Activated CD4-positive, alpha-beta T cell treated with anti-CD3 and anti-CD28 coated beads for 24 hours (primary cell): ENCODE measurements at places on chromosomes 1 and 21.

DNA sequence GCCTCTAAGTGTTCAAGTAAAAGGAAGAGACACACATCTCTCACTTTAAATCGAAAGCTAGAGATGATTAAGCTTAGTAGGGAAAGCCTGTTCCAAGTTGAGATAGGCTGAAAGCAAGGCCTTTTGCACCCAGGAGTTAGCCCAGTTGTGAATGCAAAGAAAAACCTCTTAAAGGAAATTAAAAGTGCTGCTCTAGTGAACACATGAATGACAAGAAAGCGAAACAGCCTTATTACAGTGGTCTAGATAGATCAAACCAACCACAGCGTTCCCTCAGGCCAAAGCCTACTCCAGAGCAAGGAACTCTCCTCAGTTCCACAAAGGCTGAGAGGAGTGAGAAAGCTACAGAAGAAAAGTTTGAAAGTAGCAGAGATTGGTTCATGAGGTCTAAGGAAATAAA, 14.9 kb downstream of the TCP10L start:
- no peak for DNase-seq

DNA sequence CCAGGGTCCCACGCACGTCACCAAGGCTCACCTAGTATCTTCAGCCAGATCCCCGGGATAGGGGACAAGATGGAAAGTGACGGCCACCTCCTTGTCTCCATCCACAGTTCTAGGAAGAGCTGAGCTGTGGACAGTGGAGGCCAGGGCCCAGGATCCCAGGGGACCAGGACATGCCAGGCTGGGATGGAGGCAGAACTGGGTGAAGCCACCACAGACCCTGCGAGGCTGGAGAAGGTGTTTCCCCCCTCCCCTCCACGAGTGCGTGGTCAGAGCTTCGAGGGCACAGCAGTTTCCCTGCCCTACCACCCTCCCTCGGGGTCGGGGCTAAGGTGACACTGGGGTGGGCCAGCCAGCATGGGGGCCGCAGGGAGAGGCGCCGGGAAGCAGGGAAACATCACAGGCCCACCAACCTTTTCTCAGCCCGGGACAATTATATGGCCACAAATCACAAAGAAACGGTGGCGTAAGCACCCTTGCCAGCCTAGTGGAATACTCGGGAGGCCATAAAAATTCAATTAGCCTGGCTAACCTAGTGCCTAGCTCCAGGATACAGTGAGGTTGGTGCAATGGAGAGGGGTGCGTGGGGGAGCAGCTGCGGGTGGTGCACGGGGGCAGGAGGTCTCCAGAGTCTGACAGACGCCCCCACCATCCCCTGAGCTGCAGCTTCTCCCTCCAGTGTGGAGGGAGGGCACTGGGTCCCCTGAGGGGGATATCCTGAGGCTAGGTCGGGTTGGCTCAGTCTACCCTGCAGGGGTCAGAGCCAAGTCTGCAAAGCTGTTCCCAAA, 13.4 kb downstream of the DRAXIN start:
- no peak for DNase-seq

DNA sequence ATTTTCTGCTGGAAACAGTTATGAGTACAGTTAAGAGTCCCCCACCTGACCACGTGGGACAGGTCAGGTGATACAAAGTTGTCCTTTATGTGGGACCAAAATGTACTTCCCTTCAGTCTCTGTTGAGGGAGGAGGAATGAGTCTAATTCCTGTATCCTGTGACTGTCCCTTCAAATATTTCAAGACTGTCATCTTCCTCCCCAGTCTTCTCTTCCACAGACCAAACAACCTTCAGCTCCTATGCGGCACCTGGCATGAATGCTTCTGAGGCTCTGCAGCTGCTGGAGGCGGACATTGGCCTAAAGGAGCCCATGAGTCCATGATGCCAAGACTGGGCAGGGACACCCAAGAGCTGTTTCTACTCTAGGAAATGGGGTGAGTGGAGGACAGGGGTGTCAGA, 72.1 kb upstream of the SIM2 start:
- DNase-seq, result no peak

DNA sequence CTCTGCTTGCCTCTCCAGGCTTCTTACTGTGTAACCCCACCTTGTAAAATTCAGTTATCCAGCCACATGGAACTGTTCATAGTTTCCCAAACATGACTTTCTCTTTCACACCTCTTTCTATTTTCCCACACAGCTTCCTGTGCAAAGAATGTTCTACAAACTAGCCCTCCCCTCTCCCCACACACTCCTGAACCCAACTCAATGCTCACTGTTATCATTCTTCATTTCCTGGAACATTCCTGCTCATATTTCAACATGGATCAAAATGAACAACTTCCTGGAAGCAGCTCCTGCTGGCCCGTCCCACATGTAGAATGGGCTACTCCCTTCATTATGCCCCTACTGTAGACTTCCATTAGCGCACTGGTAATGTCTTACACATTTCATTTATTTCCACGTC, 7.5 kb upstream of the HSD11B1 start:
- DNase-seq, result no peak

DNA sequence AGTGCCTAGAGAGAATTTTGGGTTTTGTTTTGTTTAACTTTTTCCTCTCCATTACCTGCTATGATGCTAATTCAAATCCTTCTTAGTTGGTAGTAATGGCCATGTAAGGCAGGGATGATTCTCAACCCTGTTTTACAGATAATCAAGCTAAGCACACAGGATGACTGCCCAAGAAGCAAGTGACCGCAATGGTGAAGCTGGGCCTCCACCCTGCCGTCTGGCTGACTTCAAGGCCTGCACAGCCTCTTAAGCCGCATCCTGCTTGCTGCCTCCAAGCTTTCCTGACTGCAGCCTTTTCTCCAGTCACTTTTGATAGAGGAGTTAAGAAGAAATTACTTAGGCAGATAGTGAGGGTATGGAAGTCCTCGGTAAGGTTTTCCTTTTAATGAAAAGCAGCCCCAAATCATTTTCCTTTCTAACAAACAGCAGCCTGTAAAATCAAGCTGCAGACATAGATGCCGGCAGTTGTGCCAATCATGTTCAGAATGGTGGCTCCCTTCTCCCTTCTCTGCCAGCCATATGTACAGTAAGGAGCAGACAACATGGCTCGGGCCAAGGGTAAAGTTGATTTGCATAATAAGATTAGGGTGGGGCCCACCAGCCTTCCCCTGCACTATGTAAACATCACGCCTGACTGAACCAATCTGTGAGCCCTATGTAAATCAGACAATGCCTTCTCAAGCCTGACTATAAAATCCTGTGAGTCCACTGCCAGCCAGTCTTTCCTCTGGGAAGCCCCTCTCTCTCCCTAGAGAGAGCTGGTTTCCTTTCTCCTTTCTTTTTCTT, 8.8 kb upstream of the CTBS start:
- no peak for DNase-seq

DNA sequence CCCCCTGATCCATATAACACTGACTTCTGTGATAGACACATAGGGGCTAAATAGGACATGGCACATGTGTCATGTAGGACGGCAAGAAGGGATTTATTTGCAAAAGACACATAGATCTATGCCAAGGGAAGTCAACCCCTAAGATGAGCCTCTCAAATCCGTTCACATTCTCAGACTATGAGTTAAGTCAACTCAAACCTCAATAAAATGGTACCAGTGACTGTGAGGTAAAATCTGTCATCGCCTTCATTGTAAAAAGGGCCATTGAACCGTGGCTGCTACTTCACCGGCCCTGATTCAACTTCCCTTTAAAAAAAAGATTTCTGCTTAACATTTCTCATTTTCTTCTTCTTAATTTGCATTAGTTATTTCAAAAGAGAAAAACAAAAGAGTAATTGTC, 144.0 kb downstream of the ZNF281 start:
- DNase-seq, result no peak

DNA sequence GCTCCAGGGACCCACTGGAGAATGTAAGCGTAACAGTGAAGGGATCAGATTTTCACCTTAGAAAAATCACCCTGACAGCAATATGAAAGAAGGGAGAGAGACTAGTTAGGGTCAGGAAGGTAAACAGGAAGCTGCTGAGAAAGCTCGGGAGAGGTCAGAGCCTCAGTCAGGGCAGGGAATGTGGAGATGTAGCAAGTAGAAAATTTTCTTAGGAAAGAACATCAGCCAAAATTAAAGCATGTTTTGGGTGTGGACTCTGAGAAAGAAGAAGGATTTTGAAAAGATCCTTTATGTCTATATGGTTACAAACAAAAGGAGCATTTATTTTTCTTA, 16.7 kb upstream of the ERICH3 start:
- DNase-seq, result no peak
